ENCODE measurements at places on chromosomes 1 and 21. TPM values are rescaled to one million over a fixed set of nuclear protein-coding genes. Genes with fewer than 3 reads are reported as not detected.

GRCh38 chr1:179770887-179771502 is 27.9 kb downstream of the FAM163A start:
- no peak for DNase-seq

- DNase-seq, result no peak
Measured at GRCh38 chr1:210754878-210755665, 378.9 kb downstream of the KCNH1 start.

KRTAP7-1 gene
- not detected for total RNA-seq

- peak; percentile 58 for DNase-seq
Measured at GRCh38 chr1:24932284-24932683, 2.2 kb upstream of the RUNX3 start.
